Gastroesophageal sphincter (tissue), 4 donors: ENCODE measurements at places on chromosomes 12 and 14. TPM values are rescaled to one million over a fixed set of nuclear protein-coding genes. Genes with fewer than 3 reads are reported as not detected.

NID2 gene
- 71.9 TPM for total RNA-seq

TROAP gene
- total RNA-seq: not detected

KRT78 gene
- total RNA-seq: 9.5 TPM

NTF3 gene
- total RNA-seq: 0.69 TPM

KLRD1 gene
- 0.94 TPM for total RNA-seq

ZDHHC22 gene
- total RNA-seq: not detected

CBLN3 gene
- 0.49 TPM for total RNA-seq

FOS gene
- 286 TPM for total RNA-seq

PLCZ1 gene
- total RNA-seq: not detected

FZD10 gene
- total RNA-seq: 1.6 TPM

SLCO1B1 gene
- not detected for total RNA-seq

LHX5 gene
- total RNA-seq: not detected

NEUROD4 gene
- total RNA-seq: not detected

ABCB9 gene
- total RNA-seq: 4.0 TPM

SELPLG gene
- 3.6 TPM for total RNA-seq

DAD1 gene
- 228 TPM for total RNA-seq

TAS2R31 gene
- total RNA-seq: 1.1 TPM

DNA sequence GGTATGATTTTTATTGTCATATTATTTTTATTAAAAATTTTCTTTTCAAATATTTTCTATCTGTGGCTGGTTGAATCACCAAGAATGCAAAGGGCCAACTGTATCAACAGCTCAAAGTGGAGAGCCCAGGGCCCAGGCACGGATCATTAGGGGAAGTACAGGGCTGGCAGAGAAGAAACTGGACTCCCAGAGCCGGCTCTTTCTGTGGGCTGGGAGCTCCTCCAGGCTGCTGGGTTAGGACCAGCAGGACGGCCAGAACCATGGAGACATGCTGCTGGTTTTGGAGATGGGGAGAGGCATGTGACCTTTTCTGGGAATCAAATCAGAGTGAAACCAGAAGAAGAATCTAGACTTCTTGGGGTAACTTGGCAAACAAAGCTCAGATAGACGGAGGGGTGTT, 220.5 kb downstream of the CACNA1C start:
- ATAC-seq: peak; percentile 60

DNA sequence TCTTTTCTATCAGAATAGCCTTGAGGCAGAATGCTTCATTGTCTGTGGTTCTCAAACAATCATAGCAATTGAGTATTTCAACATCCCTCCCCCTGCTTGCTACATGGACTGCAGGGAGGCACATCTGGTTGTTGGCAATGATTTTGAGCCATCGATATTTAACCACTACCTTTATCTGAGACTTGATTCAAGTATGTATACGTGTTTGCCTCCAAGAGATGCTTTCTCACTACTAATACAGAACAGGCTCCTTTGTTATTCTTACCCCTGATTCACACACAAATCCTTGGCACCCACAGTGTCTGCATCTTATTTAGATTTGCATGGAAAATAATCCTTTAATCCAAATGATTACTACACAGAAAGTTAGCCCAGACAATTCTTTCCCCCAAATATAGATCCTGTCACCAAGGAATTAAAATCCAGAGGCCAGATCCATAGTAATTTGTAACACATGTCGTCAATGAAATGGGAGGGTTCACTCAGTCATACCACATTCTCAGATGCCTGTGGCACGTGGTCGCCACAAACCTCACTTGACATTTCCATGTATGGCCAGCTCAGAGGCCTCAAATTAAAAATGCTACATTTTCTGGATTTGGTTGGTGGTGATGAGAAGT, 199.3 kb downstream of the ITPR2 start:
- ATAC-seq: no peak

DNA sequence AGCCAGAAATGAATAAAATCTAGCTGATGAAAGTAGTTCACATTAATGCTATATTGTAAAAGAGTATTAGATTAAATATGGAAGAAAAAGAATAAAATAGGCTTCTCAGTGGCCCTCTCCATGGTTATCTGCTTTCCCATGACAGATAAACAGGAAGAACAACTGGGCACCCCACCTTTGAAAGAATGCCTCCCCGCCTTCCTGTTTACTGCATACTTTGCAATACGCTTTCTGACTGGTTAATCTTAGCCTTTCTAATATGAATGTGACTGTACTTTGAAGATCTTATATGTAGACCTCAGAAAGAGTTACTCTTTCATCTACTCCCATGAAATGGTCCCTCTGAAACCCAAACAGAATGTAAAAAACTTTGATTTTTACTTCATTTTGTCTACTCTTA, 34.1 kb upstream of the DAAM1 start:
- ATAC-seq: no peak

- no peak for ATAC-seq
These were observed 20.0 kb upstream of the KDM2B start for GRCh38 chr12:121600702-121601336.

DNA sequence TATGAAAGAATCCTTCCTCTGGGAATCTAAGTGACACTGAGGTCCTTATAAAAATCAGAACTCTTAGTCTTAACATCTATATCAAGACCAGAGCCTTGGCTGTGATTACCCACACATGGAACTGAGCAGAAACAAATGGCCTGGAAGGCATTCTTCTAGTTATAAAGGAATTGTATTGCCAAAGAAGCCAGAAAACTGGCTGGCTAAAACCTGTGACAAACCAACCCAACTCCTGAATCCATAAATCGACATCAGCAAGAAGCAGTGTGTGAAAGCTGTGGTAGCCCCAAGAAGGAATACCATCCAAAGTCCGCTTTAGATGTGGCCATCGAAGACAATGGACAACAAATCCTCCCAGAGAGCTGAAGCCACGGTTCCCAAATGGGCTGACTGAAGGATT, 97.9 kb upstream of the CCDC91 start:
- ATAC-seq: no peak

GRCh38 chr12:68292151-68292943, 38.9 kb upstream of the IL22 start:
- ATAC-seq: no peak

DNA sequence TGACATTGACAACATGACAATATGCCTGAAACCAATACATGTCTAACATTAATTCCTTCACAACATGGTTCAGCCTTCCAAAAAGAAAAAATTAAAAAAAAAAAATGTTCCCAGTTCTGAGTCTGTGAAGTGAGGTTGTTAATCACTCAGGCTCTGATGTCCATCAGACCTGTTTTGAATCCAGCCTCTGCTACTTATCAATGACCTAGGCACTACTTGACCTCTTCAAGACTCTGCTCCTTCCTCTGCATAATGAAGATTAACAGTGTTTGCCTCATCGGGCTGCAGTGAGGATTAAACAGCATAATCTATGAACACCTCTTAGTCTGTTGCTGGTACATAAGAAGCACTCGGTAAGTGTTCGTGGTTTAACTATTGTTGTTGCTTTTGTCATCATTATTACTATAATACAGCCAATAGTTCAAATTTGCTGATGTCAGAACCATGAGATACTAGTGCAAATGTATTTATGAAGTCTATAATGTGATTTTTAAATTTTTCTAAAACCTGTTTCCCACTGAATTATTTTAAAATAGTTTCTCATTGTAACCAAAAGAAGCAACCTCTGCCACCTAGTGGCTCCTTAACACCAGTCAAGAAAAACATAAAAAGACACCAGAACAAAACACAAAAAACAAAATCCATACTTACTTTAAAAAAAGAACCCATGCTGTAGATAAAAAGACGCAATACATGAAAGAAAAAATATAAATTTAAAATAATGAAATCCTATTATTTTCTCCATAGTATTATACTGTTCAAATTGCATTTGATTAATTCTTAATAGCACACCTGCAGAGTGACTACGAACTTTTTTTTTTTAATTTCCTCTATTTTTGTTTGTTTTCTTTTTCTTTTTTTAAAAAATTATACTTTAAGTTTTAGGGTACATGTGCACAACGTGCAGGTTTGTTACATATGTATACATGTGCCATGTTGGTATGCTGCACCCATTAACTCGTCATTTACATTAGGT, 20.3 kb upstream of the TMX1 start:
- no peak for ATAC-seq

GRCh38 chr12:121132601-121133481, at the start of gene P2RX7:
Gene P2RX7, plus strand, starts transcription at chr12:121132876. Its CDS starts 95 bp downstream, at chr12:121132971.
- ATAC-seq: peak; percentile 73

GRCh38 chr12:96210376-96211055, 16.3 kb downstream of the ELK3 start:
- no peak for ATAC-seq

GRCh38 chr12:97568336-97569180, 106.0 kb downstream of the RMST start:
- ATAC-seq: no peak

- ATAC-seq: no peak
These were observed 36.0 kb upstream of the GARIN6 start for GRCh38 chr12:99611599-99611998.

DNA sequence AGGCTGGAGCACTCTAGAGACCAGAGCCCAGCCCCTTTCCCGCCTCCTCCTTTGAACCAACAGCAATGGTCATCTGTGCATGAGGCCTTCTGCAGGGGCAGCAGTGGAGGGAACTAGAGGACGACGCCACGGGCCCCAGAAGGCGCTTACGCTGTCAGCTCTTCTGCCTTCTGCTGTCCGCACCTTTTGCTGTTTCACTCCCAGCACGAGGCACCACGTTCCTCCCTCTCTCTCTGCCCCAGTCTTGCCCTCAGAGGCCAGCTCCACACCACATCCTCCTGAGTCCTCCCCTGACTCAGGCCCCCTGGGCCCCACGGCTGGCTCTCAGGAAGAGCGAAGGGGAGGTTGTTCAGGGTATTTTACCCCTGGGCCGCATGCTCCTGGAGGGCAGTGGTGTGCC, 15.5 kb downstream of the MMAB start:
- no peak for ATAC-seq

DNA sequence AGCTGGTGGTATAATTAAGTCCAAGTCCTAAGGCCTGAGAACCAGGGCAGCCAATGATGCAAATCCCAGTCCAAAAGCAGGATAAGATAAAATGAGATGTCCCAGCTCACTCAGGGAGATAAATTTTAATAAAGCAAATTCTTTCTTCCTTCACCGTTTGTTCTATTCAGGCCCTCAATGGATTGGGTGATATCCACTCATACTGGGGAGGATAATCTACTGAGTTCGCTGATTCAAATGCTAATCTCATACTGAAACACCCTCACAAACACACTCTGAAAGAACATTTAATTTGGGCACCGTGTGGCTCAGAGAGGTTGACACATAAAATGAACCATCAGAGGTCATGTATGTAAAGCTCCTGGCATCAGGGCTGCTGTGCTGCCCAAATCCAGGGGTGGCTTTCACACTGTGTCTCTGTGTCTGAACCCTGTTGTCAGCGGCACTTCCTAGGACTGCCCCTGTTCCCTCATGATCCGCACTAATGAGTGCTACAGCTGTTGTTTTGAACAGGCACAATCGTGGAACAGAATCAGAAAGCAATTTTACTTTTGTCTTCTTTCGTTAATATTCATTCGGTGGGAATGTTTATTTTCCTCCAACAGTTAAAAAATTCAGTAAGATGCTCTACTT, 428.5 kb upstream of the FBXO33 start:
- ATAC-seq: no peak

DNA sequence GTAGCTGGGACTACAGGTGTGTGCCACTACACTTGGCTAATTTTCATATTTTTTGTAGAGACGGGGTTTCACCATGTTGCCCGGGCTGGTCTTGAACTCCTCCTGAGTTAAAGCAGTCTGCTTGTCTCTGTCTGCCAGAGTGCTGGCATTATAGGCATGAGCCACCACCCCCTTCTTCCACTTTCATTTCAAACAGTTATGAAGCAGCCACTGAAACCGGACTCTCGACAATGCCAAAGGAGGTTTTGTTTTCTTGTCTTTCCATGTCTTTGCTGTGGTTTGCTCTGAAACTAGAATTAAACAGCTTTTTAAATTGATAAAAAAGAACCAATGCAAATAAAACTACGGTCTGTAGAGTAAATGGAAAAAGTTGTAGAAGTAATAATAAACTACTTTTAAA, 30.4 kb downstream of the RAP1B start:
- no peak for ATAC-seq

- ATAC-seq: no peak
These were observed 337.1 kb upstream of the USP15 start for GRCh38 chr12:61923152-61923551.

GRCh38 chr12:46402941-46403718, 30.6 kb upstream of the SLC38A2 start:
- no peak for ATAC-seq

- no peak for ATAC-seq
These were observed 12.8 kb upstream of the ZDHHC22 start for GRCh38 chr14:77154421-77154820.

GRCh38 chr14:88488897-88489296, 65.9 kb downstream of the PTPN21 start:
- no peak for ATAC-seq

- no peak for ATAC-seq
These were observed 2.4 kb downstream of the ATF7 start for GRCh38 chr12:53623548-53624385.

DNA sequence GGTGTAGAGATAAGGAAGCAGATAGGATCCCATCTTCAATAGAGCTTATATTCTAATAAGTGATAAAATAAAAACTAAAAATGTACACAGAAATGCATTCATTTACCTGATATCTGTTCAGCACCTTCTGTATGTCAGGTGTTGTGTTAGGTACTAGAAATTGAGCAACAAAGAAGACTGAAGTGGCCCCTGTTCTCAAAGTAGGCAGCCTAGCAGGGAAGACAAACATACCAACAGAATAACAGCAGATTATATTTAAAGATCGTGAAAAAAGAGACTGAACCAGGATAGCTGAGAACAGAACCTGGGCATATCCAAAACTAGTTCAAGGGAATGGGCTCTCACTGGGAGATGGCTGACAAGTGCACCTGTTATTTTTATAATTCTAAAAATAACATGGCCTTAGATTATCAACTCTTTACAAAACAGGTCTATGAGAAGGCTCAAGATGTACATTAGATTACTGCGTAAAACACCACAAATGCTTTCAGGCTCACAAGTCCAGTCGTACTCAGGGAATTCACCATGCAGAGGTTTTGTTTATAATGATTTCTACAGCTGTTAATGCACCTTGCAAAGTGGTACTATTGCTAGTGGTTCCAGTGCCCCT, 16.4 kb downstream of the ANO6 start:
- no peak for ATAC-seq

GRCh38 chr12:84421103-84421502, 491.5 kb downstream of the SLC6A15 start:
- no peak for ATAC-seq

- no peak for ATAC-seq
These were observed 480.7 kb downstream of the PRKD1 start for GRCh38 chr14:29446971-29447370.

DNA sequence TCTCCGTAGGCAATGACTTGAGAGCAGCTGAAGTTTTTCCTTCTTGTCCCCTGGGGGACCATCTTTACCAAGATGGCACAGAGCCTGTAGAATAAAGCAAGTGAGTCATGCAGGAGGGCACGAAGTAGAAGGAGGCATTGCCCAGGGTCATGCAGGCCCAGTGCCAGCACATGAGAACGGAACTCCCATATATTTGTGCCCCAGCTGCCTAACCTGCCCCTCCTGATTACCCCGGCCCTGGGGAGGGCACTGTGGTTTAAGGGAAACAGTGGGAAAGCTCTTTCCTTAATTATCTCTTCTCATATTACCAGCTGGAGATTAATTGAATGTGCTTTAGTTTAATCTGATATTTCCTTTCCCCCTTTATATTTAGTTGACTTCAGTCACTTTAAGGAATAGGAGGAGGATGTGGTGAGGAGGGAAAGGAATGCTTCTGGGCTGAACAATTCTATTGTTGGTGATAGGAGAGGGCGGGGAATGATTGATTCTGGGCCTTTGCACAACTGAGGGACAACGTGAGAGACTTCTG, 51.9 kb downstream of the RASSF8 start:
- no peak for ATAC-seq

GRCh38 chr12:779745-780734, 27.7 kb downstream of the WNK1 start:
- no peak for ATAC-seq
